ENCODE measurements at places on chromosomes 6 and 20.

DNA sequence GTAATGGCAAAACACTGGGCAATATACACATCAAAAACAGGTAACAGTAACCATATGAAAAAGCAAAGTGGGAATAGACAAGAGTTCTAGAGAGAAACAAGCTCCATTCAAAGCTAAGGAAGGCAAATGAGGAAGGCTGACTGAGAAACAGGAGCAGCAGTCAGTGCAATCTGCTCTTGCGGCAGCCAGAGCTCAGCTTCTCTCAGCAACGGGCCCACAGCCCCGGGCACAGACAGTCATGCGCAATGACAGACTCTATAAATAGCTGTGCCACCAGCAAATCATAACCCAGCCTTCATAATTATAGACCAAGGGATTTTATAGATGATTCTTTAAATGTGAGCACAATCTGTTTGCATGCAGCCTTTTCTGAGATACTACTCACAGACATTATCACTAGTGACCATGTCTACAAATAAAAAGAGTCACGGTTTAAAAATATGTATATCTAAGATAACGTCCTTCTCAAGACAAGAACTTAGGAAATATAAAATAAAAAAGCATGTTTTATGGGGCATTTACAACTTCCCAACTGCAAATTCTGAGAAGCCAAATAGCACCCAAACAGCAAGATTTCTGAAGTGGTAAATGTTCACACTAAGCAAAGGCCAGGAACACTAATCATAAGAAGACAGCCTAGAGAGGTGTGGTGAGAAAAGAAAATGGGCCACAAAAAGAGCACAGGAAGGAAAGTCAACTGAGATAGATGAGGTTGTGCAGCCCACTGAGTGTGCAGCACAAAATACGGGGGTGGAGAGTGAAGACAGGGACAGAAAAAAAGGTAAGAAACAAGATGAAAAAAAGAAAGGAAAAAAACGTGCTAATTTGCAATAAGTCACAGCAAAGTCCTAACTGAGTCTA, 39.9 kb upstream of the BEND6 start:
- no peak for DNase-seq

DNA sequence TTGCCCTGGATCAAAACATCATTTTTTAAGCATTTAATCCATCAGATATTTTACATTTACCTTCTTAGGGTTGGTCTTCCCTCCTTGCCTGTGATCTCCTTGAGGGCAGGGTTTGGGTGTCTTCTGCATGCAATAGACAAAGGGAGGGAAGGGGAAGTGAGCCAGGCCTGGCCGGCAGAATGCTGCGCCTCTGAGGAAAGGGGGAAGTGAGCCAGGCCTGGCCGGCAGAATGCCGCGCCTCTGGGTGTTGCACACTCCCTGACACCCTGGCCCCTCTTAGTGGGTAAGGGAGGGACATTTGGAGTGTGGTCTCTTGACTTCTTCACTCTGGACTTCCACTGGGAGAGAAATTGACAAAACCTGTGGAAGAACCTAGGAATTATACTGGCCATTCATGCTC, 12.4 kb downstream of the PSMF1 start:
- no peak for DNase-seq

DNA sequence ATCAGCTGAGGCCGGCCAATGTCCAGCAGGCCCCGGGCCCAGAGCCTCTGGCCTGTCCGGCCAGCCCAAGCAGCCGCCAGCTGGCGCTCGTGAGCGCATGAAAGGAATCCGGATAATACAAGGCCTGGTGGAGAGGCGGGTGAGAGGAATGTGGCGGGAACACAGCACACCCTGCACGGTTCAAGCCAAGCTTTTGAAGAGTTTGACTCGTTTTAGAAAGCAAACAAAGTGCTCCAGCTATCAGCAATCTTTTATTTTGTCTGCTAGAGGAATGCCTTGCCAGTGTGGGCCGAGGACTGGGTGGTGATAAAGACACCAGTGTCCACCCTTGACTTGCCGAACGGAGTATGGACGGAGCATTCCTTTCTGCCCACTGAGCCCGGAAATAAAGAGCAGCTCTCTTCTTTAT, 9.3 kb upstream of the NEDD9 start:
- no peak for DNase-seq

- DNase-seq = peak; percentile 51
Observed at GRCh38 chr20:8389381-8390036, 257.4 kb downstream of the PLCB1 start.

DNA sequence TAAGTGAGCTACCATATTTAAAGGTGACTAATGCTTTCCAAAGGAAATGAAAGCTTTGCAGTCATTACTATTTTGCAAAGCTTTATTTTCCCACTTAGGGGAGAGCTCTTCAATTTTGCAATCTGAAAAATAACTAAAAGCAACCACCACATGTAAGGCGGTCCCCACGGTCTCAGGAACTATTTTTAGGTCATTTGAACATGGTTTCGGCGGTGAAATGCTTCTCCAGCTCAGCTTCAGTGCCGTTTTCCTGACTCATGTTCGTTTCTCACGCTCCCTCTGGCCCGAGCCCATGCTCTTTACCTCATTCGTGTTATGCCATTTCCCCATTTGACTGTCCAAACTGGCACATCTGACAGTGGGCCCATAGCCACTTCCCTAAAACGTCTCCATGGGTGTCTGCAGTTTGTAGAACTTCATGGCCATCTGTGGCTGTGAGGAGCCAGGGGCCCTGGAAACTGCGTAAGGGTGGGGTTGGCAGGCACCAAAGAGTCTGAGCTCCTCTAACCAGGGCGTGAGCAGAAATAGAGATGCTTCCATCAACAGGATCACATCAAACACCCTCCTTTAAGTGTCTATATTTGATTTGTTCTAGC, 46.5 kb downstream of the ADTRP start:
- no peak for DNase-seq

DNA sequence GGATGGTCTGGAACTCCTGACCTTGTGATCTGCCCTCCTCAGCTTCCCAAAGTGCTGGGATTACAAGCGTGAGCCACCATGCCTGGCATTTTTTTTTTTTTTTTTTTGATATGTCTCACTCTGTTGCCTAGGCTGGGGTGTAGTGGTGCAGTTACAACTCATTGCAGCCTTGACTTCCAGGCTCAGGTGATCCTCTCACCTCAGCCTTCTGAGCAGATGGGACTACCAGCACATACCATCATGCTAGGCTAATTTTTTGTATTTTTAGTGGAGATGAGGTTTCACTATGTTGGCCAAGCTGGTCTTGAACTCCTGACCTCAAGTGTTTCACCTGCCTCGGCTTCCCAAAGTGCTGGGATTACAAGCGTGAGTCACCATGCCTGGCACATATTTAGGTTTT, 34.3 kb downstream of the PHF20 start:
- DNase-seq = no peak

GRCh38 chr20:47285189-47285588, 71.3 kb downstream of the ZMYND8 start:
- DNase-seq = no peak

DNA sequence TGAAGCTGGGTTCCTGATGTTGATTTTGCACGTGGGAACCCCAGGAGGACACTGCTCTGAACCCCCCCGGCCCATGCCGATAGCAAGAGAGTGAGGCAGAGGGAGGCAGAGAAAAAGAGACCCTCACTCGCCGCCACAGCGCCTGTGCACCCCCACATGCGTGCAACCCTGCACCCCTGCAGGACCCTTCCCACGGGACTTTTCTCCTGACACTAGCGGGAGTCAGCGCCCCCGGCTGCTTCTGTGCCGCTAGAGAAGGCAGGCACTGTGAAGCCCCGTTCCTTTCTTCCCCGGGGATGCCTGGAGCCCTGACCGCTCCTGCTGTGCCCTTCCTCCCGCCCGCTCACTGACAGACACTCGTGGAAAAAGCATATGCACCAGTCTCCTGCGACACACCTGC, 67.4 kb downstream of the GMPR start:
- no peak for DNase-seq

DNA sequence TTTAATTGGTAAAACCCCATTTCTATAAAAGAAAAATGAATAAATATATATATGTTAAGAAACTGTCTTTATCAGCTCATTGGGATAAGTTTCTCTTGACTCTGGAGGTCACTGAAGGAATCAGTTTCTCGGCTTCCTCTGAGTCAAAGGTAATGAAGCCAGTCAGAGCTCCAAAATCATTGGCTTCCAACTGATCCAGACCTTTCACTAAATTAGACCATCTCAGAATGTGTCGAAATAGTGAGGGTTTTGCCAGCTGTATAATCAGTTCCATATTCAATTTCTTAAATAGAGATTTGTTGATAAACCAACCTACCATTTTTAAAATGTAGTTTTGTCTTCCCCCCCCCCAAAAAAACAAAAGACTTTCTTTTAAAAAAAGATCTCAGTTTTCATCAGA, 60.5 kb upstream of the SRSF6 start:
- no peak for DNase-seq

DNA sequence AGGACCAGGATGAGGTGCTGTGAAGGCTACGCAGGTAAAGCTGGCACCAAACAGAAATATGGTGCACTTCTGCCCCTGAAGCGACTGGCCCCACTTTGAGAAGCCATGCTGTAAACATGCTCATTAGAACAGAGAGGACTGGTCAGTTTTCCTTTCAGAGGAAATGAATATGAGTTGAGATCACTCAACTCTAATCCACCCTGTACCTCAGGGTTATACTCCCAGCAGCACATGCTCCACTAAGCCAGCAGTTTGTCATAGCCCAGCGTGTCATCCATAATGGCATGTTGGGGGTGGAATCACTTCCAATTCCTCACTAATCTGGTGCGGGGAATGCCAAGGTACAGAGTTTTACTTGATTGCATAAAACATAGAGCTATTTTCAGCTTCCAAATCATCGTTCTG, 98.1 kb downstream of the HIVEP2 start:
- DNase-seq = peak; percentile 39

DNA sequence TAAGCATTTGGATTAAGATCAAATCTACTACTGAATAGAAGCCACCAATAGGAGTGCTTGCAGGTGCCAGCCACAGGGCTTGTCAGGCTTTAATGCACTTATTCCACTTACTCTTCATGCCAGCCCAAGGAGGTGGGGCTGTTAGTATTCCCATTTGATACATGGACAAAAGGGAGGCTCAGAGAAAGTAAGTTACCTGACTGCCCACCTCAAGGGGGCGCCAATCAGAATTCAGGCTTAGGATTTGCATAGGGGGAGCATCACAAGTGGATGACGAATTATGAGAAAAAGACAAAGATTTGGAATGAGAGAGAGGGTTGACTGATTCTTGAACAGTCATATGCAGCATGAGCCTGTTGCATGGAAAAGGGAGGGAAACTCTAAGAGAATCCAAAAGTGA, 188.4 kb upstream of the TSHZ2 start:
- no peak for DNase-seq

GRCh38 chr20:47859278-47859677, 74.0 kb upstream of the SULF2 start:
- DNase-seq = no peak

DNA sequence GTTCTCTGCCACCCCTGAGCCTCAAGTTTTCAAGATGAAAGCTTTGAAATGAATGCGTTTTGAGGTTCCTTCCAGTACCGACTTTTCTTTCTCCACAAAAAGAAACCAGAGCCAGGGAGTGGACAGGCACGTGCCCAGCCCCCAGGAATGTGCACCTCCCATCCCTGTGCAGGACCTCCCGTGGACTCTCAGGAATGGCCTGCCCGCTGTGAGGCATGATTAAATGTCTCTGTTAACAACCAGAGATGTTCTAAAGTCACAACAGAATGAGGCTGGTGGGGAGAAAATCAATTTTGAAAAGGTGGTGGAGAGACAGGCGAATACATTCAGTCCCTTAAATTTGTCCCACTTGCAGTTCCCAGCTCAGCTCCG, 1.5 kb downstream of the TGM3 start:
- DNase-seq = no peak

DNA sequence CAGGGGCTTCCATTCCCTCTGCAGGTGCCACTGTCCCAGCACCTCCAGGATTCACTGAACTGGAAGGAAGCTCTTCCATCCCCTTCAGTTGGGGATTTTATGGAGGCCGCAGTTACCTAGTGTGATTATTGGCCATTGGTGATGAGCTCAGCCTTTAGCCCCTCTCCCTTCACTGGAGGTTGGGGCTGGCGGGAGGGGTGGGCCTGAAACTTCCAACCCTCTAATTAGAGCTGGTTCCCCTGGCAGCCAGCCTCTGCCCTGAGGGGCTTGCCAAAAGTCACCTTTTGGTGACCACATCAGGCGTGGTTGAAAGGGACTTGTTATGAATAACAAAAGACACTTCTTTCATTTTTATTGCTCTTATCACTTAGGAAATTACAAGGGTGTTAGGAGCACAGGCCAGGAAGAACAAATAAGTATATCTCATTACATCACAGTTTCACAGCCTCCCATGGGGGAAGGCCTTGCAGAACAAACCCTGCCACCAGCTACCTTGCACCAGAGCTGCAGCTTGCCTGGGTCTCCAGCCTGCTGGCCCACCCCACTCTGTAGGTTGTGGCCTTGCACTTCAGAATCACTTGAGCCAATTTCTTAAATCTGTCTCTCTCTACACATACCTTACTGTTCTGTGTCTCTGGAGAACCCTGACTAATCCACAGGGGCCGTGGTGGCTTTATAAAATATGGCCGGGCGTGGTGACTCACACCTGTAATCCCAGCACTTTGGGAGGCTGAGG, 5.0 kb downstream of the PYGB start:
- DNase-seq = no peak

- no peak for DNase-seq
Observed at GRCh38 chr20:33154252-33154651, 13.7 kb upstream of the BPIFA2 start.

- DNase-seq = no peak
Observed at GRCh38 chr20:34437330-34437986, 74.4 kb downstream of the ITCH start.

DNA sequence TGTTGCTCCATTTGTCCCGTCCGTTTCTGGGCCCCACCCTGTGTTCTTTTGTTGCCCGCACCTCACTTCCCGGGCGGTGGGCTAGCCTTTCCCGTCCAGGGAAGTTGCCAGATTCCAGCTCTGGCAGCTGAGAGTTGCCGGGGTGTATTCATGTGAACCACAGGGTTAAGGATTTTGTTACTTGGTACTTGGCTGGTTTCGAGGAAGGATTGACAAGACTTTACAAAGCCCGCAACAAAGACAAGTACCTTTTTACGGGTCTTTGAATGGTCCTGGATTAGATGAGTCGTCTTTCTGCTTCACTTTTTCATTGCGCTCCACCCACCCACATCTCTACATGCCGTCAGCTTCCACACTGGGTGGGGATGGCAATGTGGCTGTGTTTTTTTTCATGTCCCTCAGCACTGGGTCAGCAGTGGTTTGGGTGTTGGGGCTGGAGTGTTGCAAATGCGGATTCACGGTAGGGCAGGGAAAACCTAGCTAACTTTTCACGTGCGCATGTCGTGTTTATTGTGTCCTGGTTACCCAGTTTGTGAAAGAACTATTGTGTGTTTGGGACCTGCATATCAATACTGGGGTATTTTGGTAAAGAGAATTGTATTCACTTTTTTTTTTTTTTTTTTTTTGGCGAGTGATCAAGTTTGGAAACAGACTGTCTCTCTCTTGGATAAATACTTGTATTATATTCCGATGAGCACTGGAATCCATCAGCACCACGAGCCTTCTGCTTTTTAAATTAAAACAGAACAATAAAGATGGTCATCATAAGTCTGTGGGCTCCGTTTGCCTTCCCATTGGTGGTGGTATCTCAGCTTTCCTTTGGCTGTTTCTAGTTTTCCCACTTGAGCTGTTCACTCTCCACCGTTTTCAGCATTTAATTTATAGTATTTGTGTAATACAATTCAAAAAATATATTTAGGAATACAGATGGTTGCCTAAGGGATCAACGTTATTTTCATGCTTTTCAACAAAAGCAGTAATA, 1.2 kb downstream of the DUSP22 start:
- DNase-seq = no peak

Measured in A549 (cell line).